ENCODE measurements at places on chromosomes 12 and 14. TPM values are rescaled to one million over a fixed set of nuclear protein-coding genes. Genes with fewer than 3 reads are reported as not detected.

DNA sequence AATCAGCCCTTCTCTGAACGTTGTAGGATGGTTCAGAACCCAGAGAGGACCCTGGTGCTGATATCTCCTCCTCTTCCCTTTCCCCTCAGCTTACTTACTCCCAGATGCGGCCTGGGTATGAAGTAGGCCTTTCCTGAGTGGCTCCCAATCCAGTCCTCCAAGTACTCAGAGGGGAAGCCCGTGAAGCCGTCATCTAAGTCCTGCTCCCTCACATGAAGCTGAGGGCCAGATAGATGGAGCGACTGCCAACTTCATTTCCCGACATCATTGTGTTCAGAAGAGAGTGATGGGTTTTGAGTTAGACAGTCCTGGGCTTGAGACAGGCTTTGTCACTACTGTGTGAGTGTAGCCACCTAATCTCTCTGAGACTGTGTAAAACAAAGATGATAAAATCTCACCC lies 2.7 kb downstream of the APOLD1 start:
- peaks cover 39% of the 10 kb centered on the region for H3K4me1 ChIP-seq
- no peaks in the 10 kb centered on the region for H3K27me3 ChIP-seq
- H3K27ac ChIP-seq: peak overlapping the region; percentile 92
- no peak overlapping the region for H3K4me3 ChIP-seq
- peak; percentile 36 for DNase-seq

GRCh38 chr14:60169722-60170121 lies 4.5 kb upstream of the DHRS7 start:
- no peak overlapping the region for H3K4me3 ChIP-seq
- H3K27ac ChIP-seq: no peak overlapping the region
- no peak for DNase-seq
- no peaks in the 10 kb centered on the region for H3K27me3 ChIP-seq
- peaks cover 5% of the 10 kb centered on the region for H3K4me1 ChIP-seq

Gene CMTM5
- total RNA-seq: not detected

DNA sequence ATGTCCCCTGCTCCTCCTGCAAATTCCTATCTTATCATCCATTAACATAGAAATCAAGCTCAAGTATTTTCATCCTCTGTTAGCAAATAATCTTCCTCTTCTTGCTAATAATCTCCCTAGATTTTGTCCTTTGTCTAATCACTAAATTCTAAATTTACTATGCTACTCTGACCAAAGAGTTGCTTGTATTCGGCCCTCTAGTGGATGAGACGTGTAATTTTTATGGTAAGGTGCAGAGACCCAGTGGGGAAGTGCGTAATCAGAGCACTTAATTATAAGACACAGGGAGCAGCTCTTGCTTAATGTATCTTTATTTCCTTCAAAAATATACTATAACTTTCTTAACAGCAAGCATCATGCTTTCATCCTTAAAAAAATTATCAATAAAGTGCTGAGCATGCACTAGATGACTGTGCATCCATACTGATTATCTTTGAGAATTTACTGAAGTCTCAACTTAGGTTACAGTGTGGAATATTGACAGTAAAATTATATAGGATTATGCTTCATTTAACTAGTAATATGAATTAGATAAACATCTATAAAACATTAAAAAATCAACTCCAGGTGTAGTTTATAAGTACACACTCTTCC lies 212.6 kb downstream of the SLC16A7 start:
- H3K4me1 ChIP-seq: no peaks in the 10 kb centered on the region
- no peaks in the 10 kb centered on the region for H3K36me3 ChIP-seq
- H3K27ac ChIP-seq: no peak overlapping the region
- no peaks in the 10 kb centered on the region for H3K27me3 ChIP-seq
- DNase-seq: peak; percentile 75
- H3K4me3 ChIP-seq: no peak overlapping the region

- no peak for DNase-seq
- H3K4me3 ChIP-seq: no peak overlapping the region
- H3K27ac ChIP-seq: no peak overlapping the region
Measured at GRCh38 chr12:38159591-38160317, 156.8 kb upstream of the ALG10B start.

DNA sequence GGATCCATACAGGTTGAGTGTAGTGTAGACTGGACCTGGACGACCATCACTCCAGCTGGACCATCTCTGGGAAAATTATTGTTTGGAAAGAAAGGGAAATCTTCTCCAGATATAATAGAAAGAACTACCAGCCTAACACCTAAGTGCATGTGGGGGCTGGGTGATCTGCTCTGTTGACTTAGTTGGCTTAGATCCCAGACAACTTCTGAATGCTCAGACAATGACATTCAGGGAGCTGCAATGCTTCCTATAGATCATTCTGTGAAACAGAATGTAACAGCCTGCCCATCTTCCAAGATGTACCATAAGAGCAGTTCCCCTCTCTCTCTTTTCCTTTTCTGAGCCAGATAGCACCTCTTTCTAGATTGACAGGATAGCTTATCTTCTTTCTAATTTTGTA lies 572.8 kb upstream of the STXBP6 start:
- no peak overlapping the region for H3K4me3 ChIP-seq
- no peak overlapping the region for H3K27ac ChIP-seq
- DNase-seq: no peak
- no peaks in the 10 kb centered on the region for H3K36me3 ChIP-seq

GRCh38 chr12:25529738-25530137 lies 23.3 kb downstream of the LMNTD1 start:
- no peak overlapping the region for H3K27ac ChIP-seq
- H3K4me3 ChIP-seq: no peak overlapping the region
- H3K4me1 ChIP-seq: no peaks in the 10 kb centered on the region
- DNase-seq: peak; percentile 27

Gene GUCY2C
- total RNA-seq: not detected

DNA sequence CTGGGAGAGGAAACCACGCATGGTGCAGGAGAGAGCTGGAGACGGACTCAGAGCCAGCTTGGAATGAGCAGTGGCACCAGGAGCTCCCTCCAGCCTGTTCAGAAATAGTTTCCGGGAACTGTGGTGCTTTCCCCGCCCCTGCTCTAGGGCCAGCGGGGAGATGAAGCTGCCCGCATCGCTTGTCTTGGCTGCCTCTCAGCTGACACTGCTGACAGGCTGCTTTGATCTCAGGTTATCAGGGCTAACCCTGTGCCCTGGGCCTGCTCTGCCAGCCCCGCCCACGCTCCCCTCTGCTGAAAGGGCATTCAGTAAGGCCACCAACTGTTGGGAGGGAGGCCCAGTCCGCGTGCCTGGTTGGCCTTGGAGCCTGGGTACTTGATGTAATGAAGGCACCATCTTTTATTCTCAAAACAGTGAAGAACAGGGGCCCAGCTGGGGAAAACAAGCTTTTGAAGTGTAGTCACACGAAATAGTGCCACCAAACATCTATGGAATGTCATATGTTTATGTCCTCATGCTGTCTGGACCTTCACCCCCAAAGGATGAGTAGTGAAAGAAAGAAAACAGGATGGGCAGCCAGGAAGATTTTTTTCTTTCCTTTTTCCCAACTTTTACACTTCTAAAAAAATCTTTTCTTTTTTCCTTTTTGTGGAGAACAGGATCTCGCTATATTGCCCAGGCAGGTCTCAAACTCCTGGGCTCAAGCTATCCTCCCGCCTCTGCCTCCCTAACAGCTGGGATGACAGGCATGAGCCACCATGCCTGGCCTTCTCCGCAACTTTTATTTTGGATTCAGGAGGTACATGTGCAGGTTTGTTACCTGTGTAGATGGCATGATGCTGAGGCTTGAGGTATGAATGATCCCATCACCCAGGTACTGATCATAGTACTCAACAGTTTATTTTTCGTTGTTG lies 115.9 kb upstream of the TBX3 start:
- peak; percentile 73 for DNase-seq
- no peak overlapping the region for H3K4me3 ChIP-seq
- no peaks in the 10 kb centered on the region for H3K27me3 ChIP-seq
- no peaks in the 10 kb centered on the region for H3K36me3 ChIP-seq
- H3K4me1 ChIP-seq: peaks cover 4% of the 10 kb centered on the region

DNA sequence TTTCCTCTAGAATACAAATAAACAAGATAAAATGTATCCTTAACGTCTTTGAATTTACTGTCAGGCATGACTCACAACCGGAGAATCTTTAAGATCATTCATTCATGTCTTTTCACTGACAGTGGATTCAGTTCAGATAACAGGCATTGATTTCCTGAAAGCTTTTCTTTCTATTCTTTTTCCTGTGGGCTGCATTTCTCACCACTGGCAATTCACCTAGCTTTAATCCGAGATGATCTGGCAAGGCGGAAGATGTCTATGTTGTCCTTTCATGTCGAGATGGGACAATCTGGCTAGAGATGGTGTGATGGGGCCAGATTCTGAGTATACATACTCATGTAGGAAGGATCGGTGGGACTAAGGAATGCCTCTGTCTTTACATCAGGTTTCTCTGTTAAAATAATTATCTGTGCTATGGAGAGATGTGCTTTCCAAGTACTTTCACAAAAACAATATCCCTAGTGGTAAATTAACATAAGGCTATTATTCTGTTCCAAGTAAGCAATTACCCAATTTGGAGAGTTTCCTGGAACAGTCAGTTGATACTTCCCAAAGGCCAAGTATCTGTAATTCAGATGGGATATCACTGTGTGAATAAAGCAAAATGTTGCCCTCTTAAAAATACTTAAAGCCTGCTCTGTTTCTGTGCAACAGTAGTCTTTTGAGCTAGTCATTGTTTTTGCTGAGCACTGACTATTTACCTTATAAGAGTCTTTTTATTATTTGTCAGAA lies 17.8 kb downstream of the ACSS3 start:
- no peaks in the 10 kb centered on the region for H3K36me3 ChIP-seq
- H3K27me3 ChIP-seq: no peaks in the 10 kb centered on the region
- DNase-seq: peak; percentile 61
- peaks cover 5% of the 10 kb centered on the region for H3K4me1 ChIP-seq
- H3K27ac ChIP-seq: no peak overlapping the region
- no peak overlapping the region for H3K4me3 ChIP-seq

GRCh38 chr14:89266754-89267153 lies 150.3 kb downstream of the FOXN3 start:
- no peak for DNase-seq
- no peaks in the 10 kb centered on the region for H3K36me3 ChIP-seq
- H3K4me3 ChIP-seq: no peak overlapping the region
- H3K27me3 ChIP-seq: no peaks in the 10 kb centered on the region
- no peaks in the 10 kb centered on the region for H3K4me1 ChIP-seq

GRCh38 chr12:26290565-26290964 lies 95.2 kb downstream of the SSPN start:
- no peak for DNase-seq
- peaks cover 22% of the 10 kb centered on the region for H3K4me1 ChIP-seq
- H3K27me3 ChIP-seq: no peaks in the 10 kb centered on the region

DNA sequence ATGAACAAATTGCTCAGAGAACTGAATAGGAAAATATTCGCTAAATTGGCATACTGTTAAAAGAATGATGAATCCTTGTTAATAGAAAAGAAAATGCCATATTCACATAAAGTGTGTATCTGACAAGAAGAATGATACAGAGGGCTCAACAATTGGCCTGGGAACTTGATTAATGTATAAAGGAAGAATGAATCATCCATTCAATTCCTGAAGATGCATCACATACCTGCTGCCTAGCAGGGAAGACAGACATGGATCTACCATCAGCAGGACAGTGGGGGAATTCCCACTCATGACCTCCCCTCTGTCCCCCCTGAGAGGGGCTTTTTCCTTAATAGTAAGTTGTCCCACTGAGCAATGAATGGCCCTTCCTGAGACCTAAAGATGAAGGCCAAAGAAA lies 13.5 kb downstream of the PTPN21 start:
- no peak overlapping the region for H3K27ac ChIP-seq
- peaks cover 13% of the 10 kb centered on the region for H3K36me3 ChIP-seq
- peak; percentile 44 for DNase-seq
- H3K27me3 ChIP-seq: no peaks in the 10 kb centered on the region
- no peak overlapping the region for H3K4me3 ChIP-seq

- H3K4me1 ChIP-seq: no peaks in the 10 kb centered on the region
- H3K4me3 ChIP-seq: no peak overlapping the region
- H3K27me3 ChIP-seq: peaks cover 3% of the 10 kb centered on the region
- H3K27ac ChIP-seq: no peak overlapping the region
- no peak for DNase-seq
Measured at GRCh38 chr12:103734863-103735262, 106.2 kb downstream of the NT5DC3 start.

GRCh38 chr12:1812650-1813302 lies 7.6 kb upstream of the LRTM2 start:
- no peak overlapping the region for H3K27ac ChIP-seq
- H3K27me3 ChIP-seq: peaks cover 31% of the 10 kb centered on the region
- no peak for DNase-seq
- H3K36me3 ChIP-seq: no peaks in the 10 kb centered on the region
- no peak overlapping the region for H3K4me3 ChIP-seq
- no peaks in the 10 kb centered on the region for H3K4me1 ChIP-seq

GRCh38 chr14:78701246-78701645 lies 531.1 kb downstream of the NRXN3 start:
- H3K4me3 ChIP-seq: no peak overlapping the region
- no peaks in the 10 kb centered on the region for H3K27me3 ChIP-seq
- no peak overlapping the region for H3K27ac ChIP-seq
- no peaks in the 10 kb centered on the region for H3K4me1 ChIP-seq
- peak; percentile 50 for DNase-seq
- no peaks in the 10 kb centered on the region for H3K36me3 ChIP-seq

DNA sequence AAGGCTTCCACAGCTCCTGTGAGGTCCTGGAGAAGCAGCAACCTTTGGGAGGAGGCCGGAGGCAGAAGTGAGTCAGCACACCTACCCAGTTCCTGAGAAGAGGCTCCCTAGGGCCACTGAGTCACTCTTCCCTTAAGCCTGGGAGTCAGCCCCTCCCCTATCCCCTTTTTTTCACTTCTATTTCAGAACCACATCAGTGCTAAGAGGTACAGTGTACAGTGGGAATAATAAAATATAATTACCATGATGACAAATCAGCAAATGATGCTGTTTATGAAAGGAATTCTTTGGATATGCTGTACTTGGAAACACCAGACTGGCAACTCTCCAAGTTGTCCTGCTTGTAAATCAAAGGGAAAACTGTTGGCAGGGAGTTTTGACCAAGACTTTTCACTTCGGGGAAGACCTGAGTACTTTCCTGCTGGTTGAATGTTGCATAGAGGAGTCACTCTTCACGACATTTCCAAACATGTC lies 7.8 kb upstream of the TBPL2 start:
- H3K4me1 ChIP-seq: peaks cover 42% of the 10 kb centered on the region
- peak; percentile 89 for DNase-seq
- H3K36me3 ChIP-seq: no peaks in the 10 kb centered on the region
- no peaks in the 10 kb centered on the region for H3K27me3 ChIP-seq

DNA sequence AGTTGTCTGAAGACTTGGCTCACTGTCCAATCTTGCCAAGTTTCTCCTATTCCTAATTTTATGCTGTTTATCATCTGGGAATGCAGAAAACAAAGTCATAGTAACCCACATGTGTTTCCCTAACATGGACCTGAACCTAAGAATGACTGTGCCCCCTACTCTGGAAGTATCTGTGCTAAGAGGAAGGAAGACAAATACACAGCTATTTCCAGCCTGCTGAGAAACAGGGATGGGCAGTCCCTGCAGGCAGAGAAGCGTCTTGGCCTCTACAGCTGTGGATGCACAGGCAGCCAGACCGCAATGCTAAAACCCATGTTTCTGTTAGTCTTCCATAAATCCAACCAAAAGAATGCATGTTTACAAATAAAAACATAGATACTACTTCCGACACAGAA lies 56.2 kb downstream of the DUSP16 start:
- DNase-seq: peak; percentile 45
- peak overlapping the region; percentile 64 for H3K27ac ChIP-seq
- no peaks in the 10 kb centered on the region for H3K27me3 ChIP-seq
- H3K4me3 ChIP-seq: peak overlapping the region; percentile 40

Measured in osteoblast (primary cell).